ENCODE measurements at places on chromosomes 1 and 21.
A peak's percentile ranks its signal among the peaks of the same experiment; 100 is the strongest.

DNA sequence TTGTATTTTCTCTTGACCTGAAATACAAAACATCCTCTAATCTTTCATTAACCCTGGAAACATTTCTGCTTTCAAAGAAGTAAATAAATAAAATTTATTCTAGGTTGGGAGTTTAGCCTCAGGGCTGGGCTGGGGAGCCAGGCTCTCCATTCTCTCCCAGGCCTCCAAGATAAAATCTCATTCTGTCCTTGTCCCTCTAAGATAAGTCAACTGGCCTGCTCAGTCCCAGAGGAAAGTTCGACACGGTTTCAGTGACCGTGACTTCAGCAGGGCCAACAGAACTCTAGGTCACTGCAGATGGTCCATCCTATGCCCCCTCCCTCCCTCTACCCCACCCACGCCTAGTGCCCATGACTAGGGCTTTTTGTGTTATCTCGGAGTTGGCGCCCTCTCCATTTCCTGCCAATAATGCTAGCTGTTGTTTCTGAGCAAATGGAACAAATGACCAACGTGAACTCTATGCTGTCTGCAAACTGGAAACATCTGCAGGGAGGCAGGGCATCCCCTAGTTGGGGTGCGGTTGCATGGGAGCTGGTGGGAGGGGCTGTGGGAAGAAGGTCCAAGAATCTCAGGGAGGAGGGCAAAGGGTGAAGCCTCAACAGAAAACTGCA lies 10.1 kb upstream of the ADORA3 start:
- peaks cover 47% of the 10 kb centered on the region for H3K4me1 ChIP-seq

DNA sequence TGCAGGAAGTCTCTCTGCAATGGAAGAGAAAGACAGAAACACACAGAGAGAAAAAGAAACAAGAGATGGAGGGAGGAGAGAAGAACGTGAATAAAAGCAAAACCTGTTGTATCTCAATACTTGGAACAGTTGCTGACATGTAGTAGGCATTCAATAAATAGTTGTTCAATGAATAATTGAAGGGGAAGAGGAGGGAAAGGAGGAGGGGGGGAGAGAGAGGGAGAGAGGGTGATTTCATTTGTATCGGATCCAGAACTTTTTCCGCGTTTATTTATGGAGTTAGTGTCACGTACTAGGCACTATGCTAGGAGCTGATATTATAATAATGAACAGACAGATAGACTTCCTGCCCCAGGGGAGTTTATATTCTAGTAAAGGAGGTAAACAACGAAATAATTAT lies 144.1 kb downstream of the OMA1 start:
- no peak overlapping the region for H3K4me3 ChIP-seq
- DNase-seq = no peak
- no peaks in the 10 kb centered on the region for H3K27me3 ChIP-seq

DNA sequence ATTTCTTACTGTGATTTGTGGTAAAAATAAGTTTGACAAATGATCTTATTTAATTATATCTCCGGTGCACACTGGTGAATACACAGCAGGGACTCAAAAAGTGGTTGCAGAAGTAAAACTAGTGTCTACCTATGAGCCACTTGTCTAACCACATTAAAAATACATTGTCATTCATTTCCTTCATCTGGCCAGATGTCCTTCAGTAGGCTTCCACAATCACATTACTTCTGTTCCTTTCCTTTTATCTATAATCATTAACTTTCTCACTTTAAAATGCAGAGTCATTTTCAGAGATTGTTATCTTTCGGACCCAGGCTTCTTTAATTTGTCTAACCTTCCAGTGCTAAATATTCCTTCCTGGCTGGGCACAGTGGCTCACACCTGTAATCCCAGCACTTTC lies 3.0 kb downstream of the RBBP5 start:
- no peak for DNase-seq
- H3K27me3 ChIP-seq = no peaks in the 10 kb centered on the region
- H3K4me1 ChIP-seq = peaks cover 45% of the 10 kb centered on the region
- peaks cover 12% of the 10 kb centered on the region for H3K36me3 ChIP-seq

DNA sequence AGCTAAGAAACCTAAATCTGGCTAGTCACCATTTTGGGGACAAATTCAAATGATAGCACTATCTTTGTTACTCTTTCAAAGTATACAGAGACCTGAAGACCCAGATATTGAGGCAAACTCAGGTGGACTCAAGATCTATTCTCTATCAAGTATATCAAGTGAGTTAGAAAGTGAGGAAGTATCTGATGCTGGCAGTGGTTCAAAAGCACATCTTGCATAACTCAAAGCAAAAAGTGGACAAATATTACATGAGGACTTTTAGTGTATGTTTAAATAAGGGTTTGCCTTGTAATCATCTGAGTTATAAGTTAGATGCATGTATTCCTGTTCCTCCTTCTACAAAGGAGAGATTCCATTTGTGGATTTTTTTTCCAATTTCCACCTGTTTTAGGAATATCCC lies 338.4 kb downstream of the DISC1 start:
- peaks cover 10% of the 10 kb centered on the region for H3K36me3 ChIP-seq
- no peak overlapping the region for H3K4me3 ChIP-seq
- no peak overlapping the region for H3K27ac ChIP-seq
- no peak for DNase-seq

- DNase-seq = no peak
- no peaks in the 10 kb centered on the region for H3K36me3 ChIP-seq
- H3K4me3 ChIP-seq = no peak within 1 kb of the TSS
- no peaks in the 10 kb centered on the region for H3K4me1 ChIP-seq
- H3K27ac ChIP-seq = no peak within 1 kb of the TSS
Measured at GRCh38 chr1:26021647-26022403, at the start of gene EXTL1. TSS of gene EXTL1 (plus strand) at chr1:26021775. CDS start at chr1:26022647, 872 bp downstream.

DNA sequence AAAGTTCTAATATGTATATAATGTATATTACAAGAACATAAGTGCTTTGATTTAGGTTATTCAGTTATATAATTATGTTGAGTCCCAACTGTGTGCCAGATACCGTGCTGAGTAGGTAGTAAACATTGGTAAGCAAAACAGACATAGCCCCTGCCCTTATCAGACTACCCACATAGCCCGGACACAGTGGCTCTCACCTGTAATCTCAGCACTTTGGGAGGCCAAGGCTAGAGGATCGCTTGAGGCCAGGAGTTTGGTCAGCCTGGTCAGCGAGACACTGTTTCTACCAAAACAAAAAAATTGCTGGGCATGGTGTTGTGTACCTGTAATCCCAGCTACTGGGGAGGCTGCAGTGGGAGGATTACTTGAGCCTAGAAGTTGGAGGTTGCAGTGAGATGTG lies 30.7 kb downstream of the RNF11 start:
- peaks cover 12% of the 10 kb centered on the region for H3K36me3 ChIP-seq
- no peak overlapping the region for H3K27ac ChIP-seq
- no peak for DNase-seq
- H3K27me3 ChIP-seq = no peaks in the 10 kb centered on the region
- no peak overlapping the region for H3K4me3 ChIP-seq

DNA sequence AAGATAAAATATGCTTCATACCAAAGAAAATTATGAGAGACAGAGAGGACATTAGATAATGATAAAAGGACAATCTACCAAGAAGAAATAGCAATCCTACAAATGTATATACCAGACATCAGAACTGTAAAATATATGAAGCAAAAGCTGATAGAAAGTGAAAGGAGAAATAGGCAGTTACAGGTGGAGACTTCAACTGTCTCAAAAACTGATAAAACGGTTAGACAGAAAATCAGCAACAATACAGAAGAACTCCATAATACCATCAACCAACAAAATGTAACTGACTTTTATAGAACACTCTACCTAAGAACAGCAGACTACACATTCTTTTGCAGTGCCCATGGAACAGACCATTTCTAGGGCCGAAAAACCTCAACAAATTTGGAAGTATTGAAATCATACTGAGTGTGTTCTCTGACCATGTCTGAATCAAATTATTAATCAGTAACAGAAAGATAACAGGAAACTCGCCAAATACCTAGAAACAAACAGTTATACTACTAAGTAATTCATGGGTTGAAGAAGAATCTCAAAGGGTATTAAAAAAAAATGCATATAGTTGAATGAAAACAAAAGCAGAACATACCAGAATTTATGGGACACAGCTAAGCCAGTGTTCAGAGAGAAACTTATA lies 132.1 kb downstream of the RPS6KC1 start:
- H3K4me1 ChIP-seq = no peaks in the 10 kb centered on the region
- no peak overlapping the region for H3K4me3 ChIP-seq
- no peak for DNase-seq

- H3K27ac ChIP-seq = no peak overlapping the region
- H3K36me3 ChIP-seq = no peaks in the 10 kb centered on the region
- peaks cover 1% of the 10 kb centered on the region for H3K4me1 ChIP-seq
- DNase-seq = no peak
Measured at GRCh38 chr1:119868176-119868575, 28.1 kb downstream of the ADAM30 start.

- no peaks in the 10 kb centered on the region for H3K27me3 ChIP-seq
- no peak for DNase-seq
- H3K27ac ChIP-seq = no peak overlapping the region
- H3K4me1 ChIP-seq = peaks cover 6% of the 10 kb centered on the region
Measured at GRCh38 chr1:45490121-45490625, 790 bp downstream of the TESK2 start.

DNA sequence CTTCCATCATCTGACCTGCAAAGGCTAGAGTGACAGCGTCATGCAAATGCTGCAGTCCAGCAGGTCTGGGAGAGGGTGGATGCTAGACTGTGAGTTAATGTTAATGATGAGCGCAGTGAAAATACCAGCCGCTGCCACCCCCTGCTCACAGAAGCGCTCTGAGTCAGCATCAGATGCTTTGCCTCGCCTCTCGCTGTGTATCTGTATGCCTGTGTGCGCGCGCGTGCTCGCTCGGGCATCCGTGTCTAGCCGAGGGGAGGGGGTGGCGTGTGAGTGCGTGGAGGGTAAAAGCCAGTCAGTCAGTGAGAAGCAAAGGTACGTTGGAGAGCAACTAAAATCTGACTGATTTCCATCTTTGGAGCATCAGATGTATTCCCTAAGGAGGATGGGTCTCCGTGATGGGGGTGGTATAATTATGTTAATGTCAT lies 858.7 kb downstream of the USP25 start:
- no peaks in the 10 kb centered on the region for H3K36me3 ChIP-seq
- no peaks in the 10 kb centered on the region for H3K27me3 ChIP-seq
- H3K4me1 ChIP-seq = no peaks in the 10 kb centered on the region
- no peak overlapping the region for H3K27ac ChIP-seq
- H3K4me3 ChIP-seq = no peak overlapping the region

DNA sequence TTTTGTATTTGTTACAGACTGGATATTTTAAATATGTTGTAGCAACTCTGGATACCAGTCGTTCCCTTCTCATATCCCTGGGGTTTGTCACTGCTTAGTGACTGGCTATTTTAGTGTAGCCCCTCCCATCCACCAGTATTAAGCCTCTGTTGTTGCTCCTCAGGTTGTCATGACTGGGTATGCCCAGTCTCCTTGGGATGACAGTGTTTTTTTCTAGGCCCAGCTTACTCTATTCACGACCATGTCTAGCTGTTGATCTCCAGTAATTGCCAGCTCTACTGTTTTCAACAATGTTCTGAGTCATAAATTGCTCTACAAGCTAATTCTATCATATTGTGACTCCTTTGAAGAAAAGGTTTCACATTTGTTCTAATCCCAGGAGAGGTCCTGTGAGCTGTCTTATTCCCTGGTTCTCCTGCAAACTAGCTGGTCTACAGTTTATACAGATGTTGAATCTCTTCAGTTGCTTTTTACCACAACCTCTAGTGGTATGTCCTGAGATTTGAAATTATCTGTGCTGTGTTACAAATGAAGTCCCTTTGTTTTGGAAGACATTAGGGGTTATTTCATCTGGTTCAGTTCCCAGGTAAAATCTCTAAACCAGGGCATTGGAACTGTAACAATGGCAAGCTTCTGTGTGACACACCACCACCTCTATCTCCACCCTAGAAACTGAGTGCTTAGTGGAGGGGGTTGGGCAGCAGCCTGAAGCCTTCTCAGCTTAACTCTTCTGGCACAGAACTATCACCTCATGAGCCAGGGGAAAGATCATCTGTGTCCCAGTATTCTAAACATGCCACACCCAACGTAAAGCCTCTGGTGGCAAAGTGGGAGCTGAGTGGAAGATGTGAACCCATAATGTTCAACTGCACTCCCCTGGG lies 124.6 kb downstream of the TRIM33 start:
- H3K4me3 ChIP-seq = no peak overlapping the region
- H3K27ac ChIP-seq = no peak overlapping the region
- H3K4me1 ChIP-seq = peaks cover 10% of the 10 kb centered on the region

GRCh38 chr1:208278638-208279037 lies 34.5 kb upstream of the PLXNA2 start:
- peaks cover 12% of the 10 kb centered on the region for H3K27me3 ChIP-seq
- no peak overlapping the region for H3K27ac ChIP-seq
- no peaks in the 10 kb centered on the region for H3K36me3 ChIP-seq
- H3K4me3 ChIP-seq = no peak overlapping the region
- DNase-seq = no peak

- H3K27me3 ChIP-seq = no peaks in the 10 kb centered on the region
- peak; percentile 36 for DNase-seq
- peaks cover 87% of the 10 kb centered on the region for H3K4me1 ChIP-seq
- peak overlapping the region; percentile 97 for H3K27ac ChIP-seq
- H3K36me3 ChIP-seq = peaks cover 63% of the 10 kb centered on the region
- peak overlapping the region; percentile 55 for H3K4me3 ChIP-seq
Measured at GRCh38 chr1:67338642-67339041, 31.0 kb downstream of the IL12RB2 start.

- no peak overlapping the region for H3K4me3 ChIP-seq
- no peaks in the 10 kb centered on the region for H3K4me1 ChIP-seq
- peaks cover 3% of the 10 kb centered on the region for H3K27me3 ChIP-seq
- no peak for DNase-seq
- no peaks in the 10 kb centered on the region for H3K36me3 ChIP-seq
Measured at GRCh38 chr21:45632637-45633251, 10.8 kb upstream of the PCBP3 start.

GRCh38 chr1:43008115-43009060 lies 49.7 kb upstream of the SLC2A1 start:
- peaks cover 7% of the 10 kb centered on the region for H3K27me3 ChIP-seq
- no peaks in the 10 kb centered on the region for H3K36me3 ChIP-seq
- no peak for DNase-seq
- H3K27ac ChIP-seq = no peak overlapping the region
- H3K4me3 ChIP-seq = no peak overlapping the region
- H3K4me1 ChIP-seq = no peaks in the 10 kb centered on the region

DNA sequence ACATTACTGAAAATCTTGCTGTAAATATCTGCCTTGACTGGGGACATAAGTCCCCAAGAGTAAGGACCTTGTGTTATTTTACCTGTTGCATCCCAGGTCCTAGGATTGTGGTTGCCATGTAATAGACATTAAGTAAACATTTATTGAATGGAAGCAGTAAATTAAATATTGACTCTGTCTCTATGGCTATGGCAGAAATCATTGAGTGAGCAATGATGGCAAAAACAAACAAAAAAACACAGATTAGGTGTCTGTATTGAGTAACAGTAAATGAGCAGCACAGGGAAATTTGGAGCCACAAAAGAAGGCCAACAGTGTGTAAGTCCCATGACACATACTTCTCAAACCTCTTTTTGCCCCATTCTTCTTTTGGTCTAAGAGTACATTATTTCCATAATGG lies 240.4 kb downstream of the NFIA start:
- no peak overlapping the region for H3K4me3 ChIP-seq
- H3K4me1 ChIP-seq = peaks cover 64% of the 10 kb centered on the region
- H3K27ac ChIP-seq = peak overlapping the region; percentile 72
- DNase-seq = no peak

- no peak for DNase-seq
- no peaks in the 10 kb centered on the region for H3K4me1 ChIP-seq
- H3K27me3 ChIP-seq = peaks cover 3% of the 10 kb centered on the region
- H3K36me3 ChIP-seq = no peaks in the 10 kb centered on the region
- no peak overlapping the region for H3K4me3 ChIP-seq
Measured at GRCh38 chr1:7019510-7019909, 234.3 kb downstream of the CAMTA1 start.

- peaks cover 71% of the 10 kb centered on the region for H3K4me1 ChIP-seq
- peaks cover 5% of the 10 kb centered on the region for H3K36me3 ChIP-seq
- peak overlapping the region; percentile 84 for H3K27ac ChIP-seq
- peak; percentile 76 for DNase-seq
Measured at GRCh38 chr1:181099152-181100014, 10.9 kb downstream of the IER5 start.

Data from activated CD4-positive, alpha-beta memory T cell treated with anti-CD3 and anti-CD28 coated beads for 36 hours (primary cell).